IMR-90 (cell line): ENCODE measurements at places on chromosomes 3 and 15. TPM values are rescaled to one million over a fixed set of nuclear protein-coding genes. Genes with fewer than 3 reads are reported as not detected.

The MYZAP gene
- not detected in 2 replicates for polyA plus RNA-seq

The PSTPIP1 gene
- polyA plus RNA-seq: 0.83 and 1.1 TPM in 2 replicates

The EPB42 gene
- not detected in 2 replicates for polyA plus RNA-seq

The VIPR1 gene
- polyA plus RNA-seq: not detected in 2 replicates

The GPR176 gene
- polyA plus RNA-seq: 114 and 118 TPM in 2 replicates
